ENCODE measurements at places on chromosomes 16 and 17.

DNA sequence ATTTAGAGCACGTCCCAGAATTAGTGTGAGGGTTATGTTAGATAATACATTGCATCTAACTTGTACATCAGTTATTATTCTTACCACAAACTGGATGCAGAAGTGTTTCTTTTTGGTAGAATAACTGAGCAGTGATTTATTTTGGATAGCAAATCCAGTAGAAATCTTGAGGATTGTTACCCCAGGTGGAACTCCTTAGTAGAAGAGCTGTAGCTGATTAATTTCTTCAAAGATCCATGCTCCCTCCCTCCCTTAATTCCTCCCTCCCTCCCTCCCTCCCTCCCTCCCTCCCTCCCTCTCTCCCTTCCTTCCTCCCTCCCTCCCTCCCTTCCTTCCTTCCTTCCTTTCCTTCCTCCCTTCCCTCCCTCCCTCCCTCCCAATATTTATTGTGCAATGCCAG lies 337.7 kb downstream of the CA10 start:
- DNase-seq, result no peak

DNA sequence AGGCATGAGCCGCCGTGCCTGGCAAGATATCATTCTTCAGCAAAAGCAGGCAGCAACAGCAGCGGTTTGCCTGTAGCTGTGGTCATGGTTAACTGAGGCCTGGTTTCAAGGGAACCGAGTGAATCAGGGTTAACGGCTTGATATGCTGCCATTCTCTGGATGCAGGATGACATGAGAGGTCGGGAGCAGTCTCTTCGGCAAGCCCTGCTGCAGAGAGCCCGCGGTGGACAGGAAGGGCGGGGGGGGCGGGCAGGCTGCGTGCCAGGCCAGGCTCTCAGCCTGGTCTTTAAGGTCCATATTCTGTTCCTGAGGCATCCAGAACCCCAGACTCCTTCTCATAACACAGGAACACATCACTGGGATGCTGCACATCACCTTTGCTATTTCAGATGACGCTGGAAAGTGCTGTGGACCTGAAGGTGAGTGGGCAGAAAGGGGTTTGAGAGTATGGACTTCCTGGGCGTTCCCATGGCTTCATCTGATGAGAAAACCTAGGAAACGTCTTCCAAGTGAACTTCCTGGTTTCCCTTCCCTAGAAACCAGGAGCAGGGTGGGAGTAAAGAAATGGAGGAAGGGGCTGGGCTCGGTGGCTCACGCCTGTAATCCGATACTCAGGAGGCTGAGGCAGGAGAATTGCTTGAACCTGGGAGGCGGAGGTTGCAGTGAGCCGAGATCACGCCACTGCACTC lies 165.6 kb upstream of the RPH3AL start:
- no peak for DNase-seq

DNA sequence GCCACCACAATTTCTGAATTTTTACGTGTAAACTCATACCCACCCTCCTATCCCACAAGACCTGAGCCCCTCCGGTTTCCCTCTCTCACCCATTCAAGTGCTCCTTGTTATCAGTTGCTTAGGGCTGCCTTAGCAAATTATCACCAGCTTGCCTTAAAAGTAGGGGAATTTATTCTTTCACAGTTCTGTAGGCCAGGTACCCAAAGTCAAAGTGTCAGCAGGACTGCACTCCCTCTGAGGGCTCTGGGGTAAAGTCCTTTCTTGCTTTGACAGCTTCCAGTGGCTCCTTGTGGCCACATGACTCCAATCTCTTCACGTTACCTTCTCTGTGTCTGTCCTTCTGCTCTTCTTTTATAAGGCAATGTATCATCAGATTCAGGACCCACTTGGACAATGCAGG lies 7.9 kb upstream of the TMEM220 start:
- no peak for DNase-seq

DNA sequence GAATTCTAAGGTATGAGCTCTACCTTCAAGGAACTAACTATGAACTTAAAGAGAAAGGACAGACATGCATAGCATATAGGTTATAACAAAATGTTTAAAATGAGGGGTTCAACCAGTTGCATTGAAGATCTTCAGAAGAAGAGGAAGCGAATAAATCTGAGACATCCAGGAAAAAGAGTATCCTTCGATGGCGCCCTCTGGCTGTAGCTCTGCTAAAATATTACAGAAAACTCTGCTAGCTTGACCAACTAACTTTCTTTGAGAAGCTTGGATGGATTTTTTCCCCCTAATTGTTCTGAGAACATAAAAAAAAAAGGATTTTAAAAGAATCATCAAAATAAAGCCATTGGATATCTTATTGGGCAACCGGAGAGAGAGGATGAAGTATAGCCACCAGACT lies 659.9 kb upstream of the SOX9 start:
- DNase-seq, result no peak

GRCh38 chr16:59886021-59886420 lies 1151.9 kb upstream of the GOT2 start:
- DNase-seq, result peak; percentile 32

- peak; percentile 59 for DNase-seq
Measured at GRCh38 chr16:88857728-88858339, 907 bp downstream of the TRAPPC2L start.

DNA sequence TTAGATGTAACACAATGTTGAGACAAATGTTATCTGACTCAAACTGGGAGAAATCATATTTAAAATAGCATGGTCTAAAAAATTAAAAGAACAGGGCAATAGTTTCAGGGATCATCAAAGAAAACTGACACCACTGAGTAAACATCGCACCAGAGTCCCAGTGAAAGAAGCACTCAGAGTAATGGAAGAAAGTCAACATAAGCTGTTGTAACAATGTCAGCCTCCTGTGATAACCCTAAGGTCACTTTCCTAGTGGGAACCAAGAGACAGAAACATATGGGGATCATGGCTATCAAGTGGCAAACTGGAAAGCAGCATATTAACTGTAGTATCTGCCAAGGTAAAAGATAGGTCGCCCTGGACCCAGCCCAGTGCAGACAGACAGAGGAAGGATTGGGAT lies 160.8 kb downstream of the CA10 start:
- no peak for DNase-seq

- DNase-seq, result no peak
Measured at GRCh38 chr17:2056206-2057174, 1.6 kb downstream of the HIC1 start.

- DNase-seq, result peak; percentile 71
Measured at GRCh38 chr16:89602273-89602951, 11.0 kb upstream of the DPEP1 start.

- no peak for DNase-seq
Measured at GRCh38 chr16:9040800-9041412, 50.5 kb upstream of the HAPSTR1 start.

DNA sequence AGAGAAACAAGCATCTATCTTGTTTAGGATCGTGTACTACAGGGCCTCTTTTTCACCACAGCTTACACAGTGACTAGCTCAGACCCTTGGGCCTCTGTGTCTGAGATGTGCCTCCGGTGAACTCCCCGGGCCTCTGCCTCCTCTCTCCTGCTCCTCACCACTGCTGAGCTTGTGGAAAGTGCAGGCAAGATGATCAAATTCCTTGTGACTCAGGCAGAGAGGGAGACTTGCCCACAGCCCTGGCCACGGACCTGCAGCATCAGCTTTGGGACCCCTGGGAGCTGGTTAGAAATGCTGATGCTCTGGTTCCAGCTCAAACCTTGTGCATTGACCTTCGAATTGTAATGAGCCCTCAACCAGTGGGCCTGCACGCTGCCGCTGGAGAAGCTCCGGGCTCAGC lies 79.8 kb downstream of the ZDHHC7 start:
- DNase-seq, result no peak

- peak; percentile 40 for DNase-seq
Measured at GRCh38 chr17:63537991-63538692, 12.1 kb upstream of the DCAF7 start.

DNA sequence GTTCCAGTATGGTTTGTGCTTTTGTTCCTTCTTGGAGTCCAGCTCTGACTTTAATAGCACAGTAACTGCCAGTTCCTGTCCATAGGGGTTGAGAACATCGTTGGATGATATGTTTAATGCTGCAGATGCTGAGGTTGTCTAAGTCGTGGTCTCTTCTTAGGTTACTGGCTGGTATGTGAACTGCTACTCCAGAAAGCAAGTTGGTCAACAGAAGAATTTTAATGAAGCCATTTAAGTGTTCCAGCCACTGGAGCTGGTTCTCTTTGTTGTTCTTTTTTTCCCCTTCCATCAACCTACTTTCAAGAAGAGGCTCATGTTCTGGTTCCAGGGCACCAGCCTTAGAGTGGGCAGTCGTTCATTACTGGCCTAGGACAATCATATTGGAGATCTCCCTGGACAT lies 140.3 kb upstream of the TBX2 start:
- no peak for DNase-seq

DNA sequence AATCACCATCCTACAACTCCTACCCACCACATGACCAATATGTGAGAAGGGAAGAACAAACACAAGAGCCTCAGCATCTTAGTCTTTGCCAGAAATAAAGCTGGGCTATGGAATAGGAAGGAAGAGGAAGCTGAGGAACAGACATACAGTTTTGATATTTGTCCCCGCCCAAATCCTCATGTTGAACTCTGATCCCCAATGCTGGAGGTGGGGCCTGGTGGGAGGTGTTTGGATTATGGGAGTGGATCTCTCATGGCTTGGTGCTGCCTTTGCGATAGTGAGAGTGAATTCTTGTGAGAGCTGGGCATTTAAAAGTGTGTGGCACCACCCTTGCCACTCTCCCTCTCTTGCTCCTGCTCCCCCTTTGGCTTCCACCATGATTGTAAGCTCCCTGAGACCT lies 52.4 kb upstream of the NLK start:
- DNase-seq, result no peak

DNA sequence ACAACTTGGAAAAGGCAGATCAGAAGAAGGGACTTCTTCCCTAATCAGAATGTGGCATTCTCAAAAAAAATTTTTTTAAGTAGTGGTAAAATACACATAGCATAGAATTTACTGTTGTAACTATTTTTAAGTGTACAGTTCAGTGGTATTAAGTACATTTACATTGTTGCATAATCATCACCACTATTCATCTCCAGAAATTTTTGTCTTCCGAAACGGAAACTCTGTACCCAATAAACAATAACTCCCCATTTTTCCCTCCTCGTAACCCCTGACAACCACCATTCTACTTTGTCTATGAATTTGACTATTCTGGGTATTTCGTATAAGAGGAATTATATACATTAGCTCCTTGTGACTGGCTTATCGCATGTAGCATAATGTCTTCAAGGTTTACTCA lies 18.9 kb downstream of the METTL9 start:
- DNase-seq, result no peak

DNA sequence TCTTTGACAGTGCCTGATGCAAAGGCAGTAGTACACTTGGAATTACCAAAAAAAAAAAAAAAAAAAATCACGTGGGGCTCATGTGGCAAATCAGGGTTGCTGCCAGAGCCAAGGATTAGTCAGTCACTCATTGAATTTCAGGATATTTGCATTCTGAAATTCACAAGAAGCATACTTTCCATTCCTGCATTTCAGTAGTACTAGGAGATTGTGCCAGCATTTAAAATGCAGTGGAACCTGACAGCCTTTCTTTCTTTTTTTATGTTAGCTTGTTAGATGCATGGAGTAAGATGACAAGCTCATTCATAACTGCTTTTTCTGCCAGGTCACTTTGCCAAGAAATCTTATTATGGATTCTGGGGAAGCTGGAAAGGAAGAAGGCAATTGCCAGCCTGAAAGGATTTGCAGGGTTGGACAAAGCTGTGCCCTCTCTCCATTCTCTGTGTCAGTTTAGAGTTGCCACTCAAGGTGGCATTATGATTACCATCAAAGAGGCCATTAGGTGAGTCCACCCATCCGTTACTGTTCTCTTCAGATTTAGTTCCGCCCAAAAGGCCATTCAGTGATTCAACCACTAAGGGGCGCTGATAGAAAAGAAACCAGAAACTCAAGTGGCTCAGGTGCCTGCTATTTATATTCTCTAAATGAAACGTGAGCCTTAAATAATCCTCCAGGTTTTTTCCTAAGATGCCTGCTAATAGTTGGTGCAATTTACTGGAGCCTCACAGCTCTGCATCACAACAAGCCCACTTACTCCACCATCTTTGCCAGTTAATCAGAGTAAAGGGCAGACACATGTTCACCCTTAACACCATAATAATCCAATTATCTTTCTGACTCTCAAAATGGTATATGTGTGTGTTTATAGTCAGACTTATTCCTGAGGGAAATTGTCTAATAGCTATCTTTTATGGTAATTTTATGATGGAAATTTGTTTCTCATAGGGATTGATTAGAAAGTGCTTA lies 59.0 kb downstream of the TANGO6 start:
- peak; percentile 31 for DNase-seq

GRCh38 chr17:79627184-79627765 lies 16.4 kb upstream of the RBFOX3 start:
- no peak for DNase-seq

DNA sequence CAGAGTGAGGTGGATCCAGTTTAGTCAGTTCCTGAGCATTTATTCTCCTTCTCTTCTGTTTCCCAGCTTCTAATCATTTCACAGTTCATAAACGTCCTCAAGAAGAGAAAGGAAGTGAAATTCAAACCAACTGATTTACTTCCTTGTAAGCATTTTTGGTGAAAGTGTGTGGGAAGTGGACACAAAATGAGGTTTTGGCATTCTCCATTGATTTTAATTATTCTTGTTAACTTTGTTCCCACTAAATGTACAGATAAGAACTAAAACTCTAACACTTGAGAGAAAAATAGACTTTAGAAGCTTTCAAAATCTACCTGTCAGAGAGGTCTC lies 42.7 kb upstream of the CORO6 start:
- DNase-seq, result no peak

DNA sequence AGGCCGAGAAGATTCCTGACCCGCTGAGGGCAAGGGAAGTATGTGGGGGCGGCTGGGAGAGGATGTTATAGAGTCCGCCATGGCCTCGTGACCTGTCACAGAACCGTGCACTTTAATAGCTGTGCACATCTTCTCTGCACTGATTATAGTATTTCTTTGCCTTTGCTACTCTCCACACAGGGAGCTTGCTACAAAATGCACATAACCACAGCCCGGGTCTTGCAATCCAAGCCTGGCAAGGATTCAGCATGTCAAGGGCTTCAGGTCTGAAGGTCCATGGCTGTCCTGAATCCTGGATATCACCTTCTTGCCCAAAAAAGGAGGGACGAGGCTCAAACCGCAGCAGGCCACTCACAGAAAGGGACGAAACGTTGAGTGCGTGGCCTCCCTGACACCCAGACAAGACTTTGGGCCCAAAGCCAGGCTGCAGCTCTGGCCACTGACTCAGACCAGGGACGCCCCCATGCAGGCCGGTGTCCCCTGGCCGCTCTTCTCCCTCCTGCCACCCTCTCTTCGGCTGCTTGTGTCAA lies 43.7 kb downstream of the USP22 start:
- DNase-seq, result peak; percentile 27

GRCh38 chr17:67046398-67046797 lies 2.0 kb downstream of the CACNG1 start:
- DNase-seq, result no peak

- no peak for DNase-seq
Measured at GRCh38 chr16:7057458-7057857, 275.2 kb upstream of the RBFOX1 start.

All from occipital lobe (tissue), 3 donors.